Epithelial cell of prostate (primary cell): ENCODE measurements at places on chromosomes 7 and 10.

DNA sequence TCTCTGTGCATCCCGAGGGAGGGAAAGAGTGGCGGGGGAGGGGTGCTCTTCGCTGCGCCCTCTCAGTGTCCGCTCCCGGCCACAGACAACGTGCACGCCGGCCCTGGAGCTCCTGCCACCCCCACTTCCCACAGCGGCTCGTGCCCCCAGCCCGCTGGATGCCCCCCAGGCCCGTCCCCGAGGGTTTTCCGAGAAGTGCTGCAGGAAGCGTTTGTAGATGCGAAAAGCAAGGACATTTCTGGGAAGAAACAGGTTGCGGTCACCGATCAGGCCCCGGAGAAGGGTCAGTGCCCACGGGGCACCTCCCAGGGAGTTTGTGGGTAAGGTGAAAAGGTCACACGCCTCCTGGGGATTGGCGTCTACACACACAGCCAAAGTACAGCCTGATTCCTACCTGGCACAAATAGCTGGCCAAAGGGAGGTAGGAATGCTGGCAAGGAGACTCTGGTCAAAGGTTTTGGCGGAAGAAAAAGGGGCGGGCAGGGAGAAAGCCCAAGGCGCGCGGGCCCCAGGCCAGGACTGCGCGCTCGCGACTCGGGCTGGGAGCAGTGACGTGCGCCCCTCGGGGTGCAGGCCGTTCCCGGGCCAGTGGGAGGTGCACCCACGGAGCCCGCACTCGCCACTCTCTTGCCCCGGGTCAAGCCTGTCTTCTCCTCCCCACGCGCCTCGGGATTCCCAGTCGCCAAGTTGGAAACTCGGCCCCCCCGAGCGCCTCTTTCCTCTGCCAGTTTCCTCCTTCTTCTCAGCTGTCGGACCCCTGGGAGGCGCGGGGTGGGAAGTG lies 1.5 kb upstream of the NRP1 start:
- DNase-seq = no peak

- no peak for DNase-seq
Measured at GRCh38 chr7:31069860-31070555, 17.9 kb downstream of the ADCYAP1R1 start.

DNA sequence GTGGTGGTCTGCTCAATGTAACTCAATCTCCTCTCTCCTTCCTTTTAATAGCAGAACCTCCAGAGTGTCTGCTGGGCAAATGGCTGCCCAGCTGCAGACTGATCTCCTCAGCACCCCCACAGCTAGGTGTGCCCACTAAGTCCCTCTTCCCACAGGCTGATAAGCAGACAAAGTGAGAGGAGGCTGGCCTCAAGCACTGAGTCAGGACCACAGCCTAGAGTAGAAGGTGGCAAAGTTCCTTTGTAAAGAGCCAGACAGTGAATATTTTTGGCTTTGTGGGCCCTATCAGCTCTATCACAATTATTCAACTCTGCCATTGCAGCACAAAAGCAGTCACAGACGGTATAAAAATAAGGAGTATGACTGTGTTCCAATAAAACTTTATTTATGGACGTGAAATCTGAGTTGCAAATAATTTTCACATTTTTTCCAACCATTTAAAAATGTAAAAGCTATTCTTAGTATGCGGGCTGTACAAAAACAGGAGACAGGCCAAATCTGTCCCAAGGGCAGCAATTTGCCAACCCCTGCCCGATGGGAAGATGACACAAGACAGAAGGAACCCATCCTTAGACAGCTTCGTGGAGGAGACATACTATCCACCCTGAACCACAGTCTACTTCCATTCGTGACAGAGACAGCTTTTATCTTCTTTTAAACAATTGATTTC lies 23.4 kb downstream of the JAZF1 start:
- no peak for DNase-seq

DNA sequence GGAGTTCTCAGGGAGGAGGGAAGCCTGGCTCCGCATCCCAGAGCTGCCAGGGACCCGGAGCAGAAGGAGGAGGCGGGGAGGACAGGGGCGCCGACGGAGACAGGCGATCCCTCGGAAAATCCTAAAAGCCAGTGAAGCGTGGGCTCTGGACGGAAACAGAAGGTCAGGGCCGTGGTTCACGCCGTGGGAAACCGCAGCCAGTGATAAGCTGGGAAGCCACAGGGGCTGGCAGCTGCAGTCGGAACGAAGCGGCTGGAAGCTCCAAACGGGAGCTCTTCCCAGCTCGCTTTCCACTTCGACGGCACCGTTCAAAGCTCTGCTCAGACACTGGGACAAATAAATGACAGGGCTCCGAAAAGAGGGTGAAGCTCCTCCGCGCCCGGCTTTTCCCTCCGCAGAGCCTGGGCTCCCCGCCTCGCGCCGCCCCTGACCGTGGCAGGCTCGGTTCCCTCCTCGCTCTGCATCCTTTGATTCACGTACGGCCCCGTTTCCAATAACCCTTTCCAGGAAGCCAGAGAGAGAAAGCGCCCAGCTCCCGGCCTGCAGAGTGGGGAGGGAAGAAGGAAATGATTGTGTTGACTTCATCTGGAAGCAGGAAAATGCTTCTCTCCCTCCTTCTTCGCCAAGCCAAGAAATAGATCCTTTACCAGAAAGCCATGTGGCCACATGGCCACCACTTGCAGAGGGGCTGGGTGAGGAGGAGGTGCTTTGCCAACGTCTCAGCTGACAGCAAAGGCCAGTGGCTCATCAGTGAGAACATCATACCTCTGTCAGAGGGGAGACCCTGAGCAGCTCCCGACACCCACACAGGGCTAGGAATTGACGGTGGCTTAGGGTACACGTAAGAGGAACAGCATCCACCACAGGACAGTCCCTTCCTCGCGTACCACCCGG lies 57.4 kb downstream of the ADRB1 start:
- DNase-seq = no peak

- DNase-seq = no peak
Measured at GRCh38 chr10:97650726-97651125, 10.3 kb downstream of the PI4K2A start.

DNA sequence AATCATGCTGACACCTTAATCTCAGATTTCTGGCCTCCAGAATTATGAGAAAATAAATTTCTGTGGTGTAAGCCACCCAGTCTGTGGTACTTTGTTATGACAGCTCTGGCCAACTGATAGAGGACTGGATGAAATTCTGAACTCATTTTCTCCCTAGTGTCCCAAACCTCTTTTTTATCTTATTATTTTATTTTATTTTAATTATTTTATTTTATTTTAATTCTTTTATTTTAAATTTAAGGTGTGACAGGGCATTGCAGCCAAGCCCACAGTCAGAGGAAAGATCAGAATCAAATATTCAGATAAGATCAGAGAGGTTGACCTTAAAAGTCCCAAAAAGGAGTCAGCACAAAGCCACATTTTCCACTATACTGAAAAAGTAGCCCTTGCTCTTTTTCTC lies 228.1 kb downstream of the TFEC start:
- DNase-seq = no peak

- DNase-seq = no peak
Measured at GRCh38 chr7:151632750-151633515, 113.2 kb upstream of the RHEB start.

- DNase-seq = no peak
Measured at GRCh38 chr10:785089-785860, 95.8 kb upstream of the DIP2C start.
